Stimulated activated memory B cell treated with anti-CD40 and anti-IgM and Interleukin-4, amounts not matched to agents 10 μg/mL and 1 μg/mL and 100 μg/mL, for 72 hours (primary cell): ENCODE measurements at places on chromosomes 4 and X.

DNA sequence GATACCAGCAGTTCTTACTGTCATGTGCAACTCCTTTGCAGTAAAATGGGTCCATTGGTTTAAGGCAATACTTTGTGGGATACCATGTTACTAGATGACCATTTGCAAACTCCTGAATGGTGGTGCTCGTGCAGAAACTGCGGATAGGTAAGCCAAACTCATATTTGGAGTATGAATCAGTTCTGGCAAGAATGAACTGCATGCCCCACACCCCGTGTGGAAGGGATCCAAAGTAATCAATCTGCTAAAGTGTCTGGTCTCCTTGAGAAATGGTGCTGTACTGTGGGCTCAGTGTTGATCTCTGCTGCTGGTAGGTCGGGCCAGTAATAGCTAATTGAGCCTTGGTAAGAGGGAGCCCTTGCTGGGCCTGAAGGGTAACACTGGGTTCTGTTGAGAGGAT is 4.2 kb upstream of the TAB3 start:
- no peak for ATAC-seq

DNA sequence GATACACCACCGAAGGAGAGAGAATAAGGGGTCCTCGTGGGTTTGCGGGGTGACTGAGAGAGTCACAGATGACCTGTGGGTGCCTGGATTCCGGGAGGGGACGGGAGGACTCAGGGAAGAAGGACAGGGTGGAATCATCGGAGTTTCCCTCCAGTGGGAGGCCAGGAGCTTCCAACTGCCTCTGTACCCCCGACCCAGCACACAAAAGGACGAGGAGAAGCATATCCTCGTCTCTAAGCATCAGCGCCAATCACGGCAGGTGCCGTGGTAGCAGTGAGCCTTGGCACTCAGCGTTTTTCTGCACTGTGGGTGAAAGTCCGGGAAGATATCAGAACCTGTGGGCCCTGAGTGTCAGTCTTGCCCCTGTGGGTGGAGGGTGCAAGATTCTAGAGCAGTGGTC is 62.0 kb downstream of the ASMT start:
- ATAC-seq = no peak

DNA sequence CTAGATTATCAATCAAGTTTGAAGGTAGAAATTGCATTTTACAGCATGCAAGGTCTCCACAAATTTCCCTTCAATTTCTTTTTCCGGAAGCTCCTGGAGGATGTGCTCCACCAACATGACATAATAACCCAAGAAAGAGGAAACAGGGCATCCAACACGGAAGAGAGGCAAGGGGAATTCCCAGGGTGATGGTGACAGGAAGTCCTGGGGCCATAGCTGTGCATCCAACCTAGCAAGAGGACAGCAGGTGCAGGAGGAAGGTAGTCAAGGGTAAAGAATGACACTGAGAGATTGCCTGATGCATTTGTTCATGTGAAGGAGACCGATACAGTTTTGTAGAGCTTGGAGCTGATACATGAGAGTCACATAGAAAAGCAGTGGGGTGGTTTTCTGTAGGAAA is 115.7 kb upstream of the LSM6 start:
- ATAC-seq = peak; percentile 96

DNA sequence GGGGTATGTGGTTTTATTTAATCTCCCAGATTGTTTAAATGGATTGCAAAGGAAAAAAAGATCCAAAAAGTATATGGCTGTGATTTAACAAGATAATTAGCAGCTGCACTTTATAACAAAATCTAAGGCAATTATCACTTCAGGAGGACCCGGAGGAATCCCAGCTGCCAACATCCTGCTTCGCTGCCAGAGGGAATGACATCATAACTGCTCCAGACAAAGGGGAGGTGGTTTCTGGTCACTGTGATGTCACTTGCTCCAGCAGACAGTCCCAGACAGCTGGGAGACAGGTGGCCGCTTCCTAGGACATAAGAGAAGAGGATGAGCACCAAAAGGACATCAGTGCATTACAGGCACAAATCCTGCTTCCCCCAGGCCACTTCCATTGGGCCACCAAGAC is 371.0 kb downstream of the BCOR start:
- no peak for ATAC-seq
